Stimulated activated CD4-positive, alpha-beta T cell treated with anti-CD3 and anti-CD28 coated beads, Interleukin-4, amount 100 ng/mL, for 4 hours (primary cell): ENCODE measurements at places on chromosomes 4 and X.
A peak's percentile ranks its signal among the peaks of the same experiment; 100 is the strongest.

- DNase-seq: no peak
These were observed 85.2 kb upstream of the LNX1 start for GRCh38 chr4:53676402-53676871.

DNA sequence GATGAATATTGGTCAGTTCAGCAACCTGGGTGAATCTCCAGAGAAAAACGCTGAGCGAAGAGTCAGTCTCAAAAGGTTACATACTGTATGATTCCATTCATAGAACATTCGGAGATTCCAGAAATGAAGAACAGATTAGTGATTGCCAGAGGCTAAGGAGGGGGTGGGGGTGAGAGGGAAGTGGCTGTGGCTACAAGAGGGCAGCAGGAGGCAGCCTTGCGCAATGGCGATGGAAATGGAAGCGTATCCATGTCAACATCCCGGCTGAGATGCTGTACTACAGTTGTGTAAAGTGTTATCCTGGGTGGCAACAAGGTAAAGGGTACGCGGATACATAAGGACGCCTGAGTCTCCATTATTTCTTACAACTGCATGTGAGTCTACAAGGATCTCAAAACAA, 18.0 kb downstream of the LYAR start:
- DNase-seq: no peak

GRCh38 chr4:87227751-87228151, 7.3 kb upstream of the KLHL8 start:
- no peak for DNase-seq

GRCh38 chr4:74366367-74366911, 1.5 kb downstream of the EREG start:
- no peak for DNase-seq

DNA sequence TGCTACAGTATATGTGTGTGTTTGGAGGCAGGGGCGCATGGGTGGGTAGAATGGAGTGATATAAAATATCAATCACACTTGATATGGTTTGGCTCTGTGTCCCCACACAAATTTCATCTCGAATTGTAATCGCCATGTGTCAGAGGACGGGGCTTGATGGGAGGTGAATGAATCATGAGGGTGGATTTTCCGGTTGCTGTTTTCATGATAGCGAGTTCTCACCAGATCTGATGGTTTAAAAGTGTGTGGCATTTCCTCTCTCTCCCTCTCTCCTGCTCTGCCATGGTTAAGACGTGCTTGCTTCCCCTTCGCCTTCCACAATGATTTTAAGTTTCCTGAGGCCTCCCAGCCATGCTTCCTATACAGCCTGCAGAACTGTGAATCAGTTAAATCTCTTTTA, 14.8 kb downstream of the SOWAHB start:
- DNase-seq: no peak

DNA sequence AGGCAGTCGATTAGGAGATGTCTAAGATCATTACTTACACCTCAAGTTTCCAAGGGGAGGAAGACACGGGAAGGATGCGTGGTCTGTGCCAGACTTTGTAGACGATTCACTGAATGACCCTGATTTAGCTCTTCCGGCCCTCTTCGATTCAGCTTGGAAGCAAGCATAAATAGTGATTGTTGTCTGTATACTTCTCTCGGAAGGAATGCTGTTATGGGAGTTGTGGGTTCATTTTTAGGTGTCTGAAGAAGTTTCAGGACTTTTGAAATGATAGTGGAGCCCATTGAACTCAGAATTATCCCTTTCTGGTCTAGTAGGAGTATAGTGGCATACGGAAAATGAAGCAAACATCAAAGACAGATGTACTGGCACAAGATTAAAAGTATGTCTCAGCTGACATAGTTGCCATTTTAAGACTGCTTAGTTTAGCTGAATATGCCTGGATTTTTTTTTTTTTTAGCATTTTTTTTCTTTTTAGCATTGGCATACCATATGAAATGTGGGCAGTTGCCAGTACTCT, 1.0 kb upstream of the ANKRD17 start:
- peak; percentile 2 for DNase-seq

- DNase-seq: no peak
These were observed 6.9 kb upstream of the PNMA6A start for GRCh38 chrX:153065389-153065788.

- no peak for DNase-seq
These were observed 130.9 kb downstream of the CBR4 start for GRCh38 chr4:168879188-168879587.

DNA sequence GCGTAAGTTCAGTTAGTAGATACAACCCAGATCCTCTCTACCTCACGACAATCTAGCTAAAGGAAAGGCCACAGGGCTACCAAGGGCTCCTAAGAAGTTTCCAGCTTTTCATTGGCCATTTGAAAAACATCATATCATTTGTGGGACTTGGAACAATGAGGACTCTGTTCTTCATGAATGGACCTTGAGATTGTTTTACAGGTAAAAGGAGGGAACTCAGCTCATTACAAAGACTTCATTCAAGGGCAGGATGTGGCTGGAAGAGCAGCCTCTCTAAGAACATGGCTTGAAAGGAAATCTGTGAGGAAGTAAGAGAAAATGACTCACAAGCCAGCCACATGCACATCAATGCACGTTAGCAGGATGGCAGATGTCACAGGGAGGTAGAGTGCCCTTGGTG, 105.9 kb upstream of the SLC7A11 start:
- DNase-seq: no peak

DNA sequence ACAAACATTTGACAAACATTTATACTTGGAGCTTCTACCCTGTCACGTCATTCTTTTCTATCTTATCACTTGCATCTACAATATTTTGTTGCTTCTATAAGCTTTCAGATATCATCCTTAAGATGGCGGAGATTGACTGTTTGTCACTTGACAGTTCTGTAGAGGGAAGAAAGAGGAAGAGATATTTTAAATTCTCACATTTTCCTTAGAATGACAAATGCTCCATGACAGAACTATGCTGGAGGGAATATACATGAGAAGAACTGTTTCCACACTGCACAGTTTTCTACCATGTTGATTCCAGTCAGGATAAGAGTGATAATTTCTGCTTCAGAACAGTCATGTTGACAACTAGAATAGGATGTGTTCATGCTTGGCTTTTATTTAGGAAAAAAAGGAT, 29.7 kb downstream of the FAM133A start:
- DNase-seq: no peak

DNA sequence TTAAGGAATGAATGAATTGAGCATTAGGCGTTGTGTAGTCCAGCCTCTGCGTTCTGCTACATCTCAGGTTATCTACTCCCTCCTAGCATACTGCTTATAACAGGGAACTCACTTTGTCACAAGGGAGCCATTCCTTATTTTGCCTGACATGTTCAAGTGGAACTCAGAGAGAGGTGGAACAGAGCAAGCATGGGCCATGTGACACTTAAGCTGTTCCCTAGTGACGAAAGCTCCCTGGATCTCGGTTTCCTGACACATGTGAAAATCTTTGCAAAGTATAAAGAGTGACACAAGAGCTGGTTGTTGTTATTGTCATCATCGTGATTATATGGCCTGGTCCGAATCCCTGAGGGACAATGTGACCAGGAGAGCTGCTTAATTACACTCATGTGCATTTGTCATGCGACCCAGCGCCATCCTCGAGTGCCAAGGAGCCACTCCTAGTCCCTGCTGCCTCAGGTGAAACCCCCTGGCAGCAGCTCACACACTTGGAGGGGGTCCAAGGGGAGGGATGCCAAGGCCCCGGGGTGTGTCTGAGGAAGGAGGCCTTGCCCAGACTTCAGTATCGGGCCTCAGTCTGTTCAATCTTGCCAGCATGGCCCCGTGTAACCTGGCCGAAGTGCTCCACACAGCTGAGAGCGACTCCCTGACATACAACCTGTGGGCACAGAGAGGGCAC, 98.5 kb upstream of the MAP3K15 start:
- DNase-seq: no peak

DNA sequence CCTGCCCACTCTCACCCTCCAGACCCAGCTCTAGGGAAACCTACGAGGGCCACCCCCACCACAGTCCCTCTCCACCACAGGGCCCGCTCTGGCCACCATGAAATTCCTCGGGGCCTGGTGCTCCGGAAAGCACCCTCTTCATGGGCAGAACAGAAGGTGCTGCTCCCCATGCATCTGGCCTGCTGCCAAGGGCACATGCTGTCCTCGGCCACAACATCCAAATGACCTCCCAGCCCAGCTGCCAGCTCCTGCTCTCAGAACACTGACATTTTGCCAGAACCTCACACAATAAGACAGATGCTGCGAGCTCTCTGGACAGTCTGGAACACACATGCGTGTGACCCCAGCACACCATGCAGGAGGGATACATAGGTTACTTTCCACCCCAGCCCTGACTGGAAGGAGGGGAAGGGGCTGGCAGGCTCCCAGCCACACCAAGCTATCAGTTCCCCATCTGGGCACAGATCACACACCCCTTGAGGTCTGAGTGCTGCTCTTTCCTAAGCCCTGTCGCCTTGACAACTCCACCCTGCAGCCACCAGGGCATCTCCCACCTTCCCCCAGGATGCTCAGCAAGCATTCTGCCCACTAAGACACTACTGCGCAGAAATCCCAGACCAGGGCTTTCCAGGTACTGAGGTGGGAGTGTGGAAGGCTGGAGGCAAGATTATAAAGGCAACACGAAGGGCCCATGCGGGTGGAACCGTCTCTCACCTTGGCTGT, 5.8 kb downstream of the CCNQ start:
- DNase-seq: no peak

- DNase-seq: no peak
These were observed 4.4 kb downstream of the ANAPC10 start for GRCh38 chr4:145093638-145094037.

DNA sequence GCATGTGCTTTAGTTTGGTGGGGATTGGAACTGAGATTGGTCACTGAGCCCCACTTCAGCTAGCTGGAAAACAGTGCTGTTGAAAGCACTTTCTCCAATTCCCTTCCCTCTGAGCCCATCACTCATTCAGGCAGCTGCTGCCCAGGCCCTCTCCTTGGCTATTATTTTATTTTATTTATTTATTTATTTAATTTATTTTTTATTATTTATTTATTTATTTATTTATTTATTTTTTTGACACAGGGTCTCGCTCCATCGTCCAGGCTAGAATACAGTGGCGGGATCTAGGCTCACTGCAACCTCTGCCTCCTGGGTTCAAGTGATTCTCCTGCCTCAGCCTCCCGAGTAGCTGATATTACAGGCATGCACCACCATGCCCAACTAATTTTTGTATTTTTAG, 51.8 kb upstream of the RBPJ start:
- DNase-seq: no peak

- no peak for DNase-seq
These were observed 15.6 kb upstream of the NAT8L start for GRCh38 chr4:2043396-2044118.

GRCh38 chr4:173170182-173170778, 1.7 kb downstream of the GALNT7 start:
- peak; percentile 6 for DNase-seq

GRCh38 chrX:7244405-7244804, 96.5 kb upstream of the PUDP start:
- DNase-seq: no peak

- no peak for DNase-seq
These were observed 87.7 kb downstream of the FHDC1 start for GRCh38 chr4:153023692-153024394.

DNA sequence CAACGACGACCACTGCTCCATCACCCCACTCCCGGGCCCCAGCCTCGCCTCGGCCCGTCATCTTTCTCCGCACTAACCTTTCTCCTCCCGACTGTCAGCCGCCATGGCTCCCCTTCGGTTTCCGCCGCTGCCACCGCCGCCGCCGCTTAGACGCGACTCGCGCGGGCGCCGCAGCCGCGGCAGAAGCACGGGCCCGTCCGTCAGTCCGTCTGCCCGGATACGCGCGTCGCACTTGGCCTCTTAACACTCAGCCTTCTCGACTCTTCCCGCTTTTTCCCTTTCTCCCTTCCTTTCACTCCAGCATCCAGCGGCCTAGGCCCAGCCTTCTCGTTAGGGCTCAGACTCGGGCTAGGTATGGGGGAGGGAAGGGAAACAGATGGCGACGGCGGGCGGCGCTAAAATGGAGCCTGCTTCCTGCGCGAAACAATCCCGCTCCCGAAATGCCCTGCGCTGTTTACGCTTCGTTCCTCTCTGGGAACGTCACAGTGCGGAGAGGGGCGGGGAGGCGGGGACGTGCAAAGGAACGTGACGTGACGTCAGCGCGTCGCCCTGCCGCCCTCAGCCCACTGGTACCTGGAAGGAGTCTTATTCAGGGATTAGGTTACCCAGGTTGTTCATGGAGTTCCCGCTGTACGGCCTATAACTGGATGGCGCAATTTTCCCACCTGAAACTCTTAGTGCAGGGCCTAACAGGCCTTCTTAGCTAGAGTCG, at the start of gene YTHDC1:
YTHDC1 (minus strand) TSS at position 442 of the 712 bp plus-strand sequence; CDS start at position 105, 337 bp downstream.
- DNase-seq: peak; percentile 94

- DNase-seq: no peak
These were observed 8.5 kb upstream of the ARMCX2 start for GRCh38 chrX:101668143-101668542.

DNA sequence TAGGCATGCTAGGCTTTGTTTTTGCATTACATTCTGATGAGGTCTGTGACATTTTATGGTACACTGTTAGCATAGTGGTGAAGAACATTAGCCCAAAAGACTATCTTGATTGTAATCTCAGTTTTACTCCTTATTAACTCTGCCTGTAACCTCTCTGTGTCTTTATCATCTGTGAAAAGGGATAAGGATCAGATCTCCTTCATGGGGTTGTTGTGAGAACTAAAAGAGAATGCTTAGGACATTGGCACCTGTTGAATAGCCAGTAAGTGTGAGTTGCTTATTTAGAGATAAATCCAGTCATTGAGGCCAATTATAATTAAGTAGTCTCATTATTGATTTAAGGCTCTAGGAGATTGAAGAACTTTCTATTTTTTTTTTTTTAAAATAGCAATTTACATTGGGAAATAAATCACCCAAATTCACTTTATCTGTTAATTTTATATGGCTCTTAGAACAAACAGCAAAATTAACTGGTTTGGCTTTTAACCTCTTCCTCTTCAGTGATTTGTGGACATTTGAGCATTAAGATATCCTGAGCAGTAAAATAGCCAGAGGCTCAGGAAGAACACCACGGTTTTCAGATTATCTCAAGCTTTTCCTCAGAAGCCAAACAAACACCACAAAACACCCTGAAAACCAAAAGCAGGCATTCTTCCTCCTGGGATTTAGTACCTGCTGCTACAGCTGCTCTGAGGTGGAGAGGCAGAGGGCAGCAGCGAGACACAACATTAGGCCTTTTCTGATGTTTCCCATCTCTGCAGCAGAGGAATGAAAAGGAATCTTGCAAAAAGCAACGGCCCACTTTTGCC, 192.9 kb downstream of the ARHGAP10 start:
- no peak for DNase-seq

DNA sequence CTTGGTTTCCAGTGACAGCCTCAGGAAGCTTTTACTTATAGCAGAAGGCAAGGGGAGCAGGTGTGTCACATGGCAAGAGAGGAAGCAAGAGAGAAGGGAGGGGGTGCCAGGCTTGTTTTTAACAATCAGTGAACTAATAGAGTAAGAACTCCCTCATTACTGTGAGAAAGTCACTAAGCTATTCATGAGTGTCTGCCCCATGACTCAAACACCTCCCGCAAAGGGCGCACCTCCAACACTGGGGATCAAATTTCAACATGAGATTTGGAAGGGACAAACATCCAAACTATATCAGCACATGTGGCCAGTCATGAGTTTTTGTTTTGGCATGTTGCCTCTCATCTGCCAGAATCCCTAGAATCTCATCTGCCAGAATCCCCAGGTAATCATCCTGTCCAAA, 183.5 kb upstream of the C1QTNF7 start:
- DNase-seq: no peak

- DNase-seq: no peak
These were observed 8.0 kb upstream of the CRMP1 start for GRCh38 chr4:5900844-5901243.
